IMR-90 (cell line): ENCODE measurements at places on chromosomes 13 and 19. TPM values are rescaled to one million over a fixed set of nuclear protein-coding genes. Genes with fewer than 3 reads are reported as not detected.

DNA sequence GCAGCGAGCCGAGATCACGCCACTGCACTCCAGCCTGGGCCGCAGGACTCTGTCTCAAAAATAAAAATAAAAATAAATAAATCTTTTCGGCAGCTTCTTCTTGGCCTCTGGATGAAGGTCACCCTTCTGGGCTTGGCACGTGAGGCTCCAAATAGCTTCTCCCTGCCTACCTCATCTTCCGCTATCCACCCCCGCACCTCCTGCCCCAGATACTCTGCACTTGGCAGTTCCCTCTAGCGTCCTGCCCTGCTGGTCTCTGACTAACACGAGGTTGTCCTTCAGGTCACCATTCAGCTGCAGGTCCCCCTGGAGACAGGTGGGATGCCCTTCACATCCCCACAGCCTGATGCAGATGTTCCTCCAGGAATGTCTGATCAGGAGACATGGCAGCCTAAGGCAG, 8.5 kb upstream of the CCL25 start:
- no peaks in the 10 kb centered on the region for H3K4me1 ChIP-seq
- H3K27ac ChIP-seq: no peak overlapping the region
- DNase-seq: no peak
- peaks cover 6% of the 10 kb centered on the region; the same call in 1 of the 2 replicates for H3K27me3 ChIP-seq
- H3K4me3 ChIP-seq: no peak overlapping the region

- peaks cover 9% of the 10 kb centered on the region for H3K27me3 ChIP-seq
- H3K4me3 ChIP-seq: no peak overlapping the region
- H3K4me1 ChIP-seq: no peaks in the 10 kb centered on the region
- DNase-seq: no peak
- H3K27ac ChIP-seq: no peak overlapping the region
Measured at GRCh38 chr19:51713319-51714285, 10.2 kb downstream of the HAS1 start.

The WDR87 gene
- not detected in 2 replicates for total RNA-seq

DNA sequence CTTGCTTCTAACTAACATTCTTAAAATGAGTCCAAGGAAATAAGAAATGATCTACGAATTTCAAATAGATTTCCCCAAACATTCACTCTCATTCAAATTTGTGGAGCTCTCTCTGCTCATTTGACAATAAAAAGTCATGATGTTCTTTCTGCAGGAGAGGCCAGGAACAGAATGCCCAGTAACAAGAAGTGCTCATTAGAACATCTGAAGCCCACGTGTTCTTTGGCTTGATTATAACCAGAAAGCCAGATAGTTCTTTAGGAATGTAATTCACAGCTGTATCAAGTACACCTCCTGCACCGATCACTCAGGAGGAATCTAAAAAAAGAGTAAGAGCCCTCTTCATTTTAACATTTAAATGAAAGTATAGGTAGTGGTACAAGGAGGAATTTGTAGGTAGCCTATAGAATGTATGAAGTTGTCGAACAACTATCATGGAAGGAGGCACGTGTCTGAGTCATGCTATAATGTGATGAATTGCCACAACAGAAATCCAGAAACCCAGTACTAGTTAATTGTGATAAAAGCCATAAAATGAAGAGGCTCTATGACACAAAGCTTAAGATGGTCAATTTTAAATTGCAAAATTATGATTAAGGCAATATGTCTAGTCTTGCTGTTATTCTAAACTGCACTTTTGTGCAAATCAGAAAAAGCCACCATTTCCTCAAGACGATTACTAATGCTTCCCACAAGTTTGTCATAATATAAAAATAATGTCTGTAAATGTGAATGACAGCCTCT, 12.8 kb downstream of the MEDAG start:
- H3K36me3 ChIP-seq: no peaks in the 10 kb centered on the region
- no peak for DNase-seq
- no peaks in the 10 kb centered on the region for H3K4me1 ChIP-seq
- peaks cover 3% of the 10 kb centered on the region; the same call in 1 of the 2 replicates for H3K27me3 ChIP-seq
- H3K4me3 ChIP-seq: no peak overlapping the region

- no peak overlapping the region for H3K27ac ChIP-seq
- no peak overlapping the region for H3K4me3 ChIP-seq
- peaks cover 8% of the 10 kb centered on the region; the same call in 1 of the 2 replicates for H3K4me1 ChIP-seq
Measured at GRCh38 chr13:110640591-110641029, 25.3 kb downstream of the NAXD start.

GRCh38 chr13:23086968-23087623, 93.7 kb upstream of the SGCG start:
- DNase-seq: no peak
- H3K36me3 ChIP-seq: no peaks in the 10 kb centered on the region
- peaks cover under 1% of the 10 kb centered on the region; the same call in 1 of the 2 replicates for H3K4me1 ChIP-seq
- H3K4me3 ChIP-seq: no peak overlapping the region
- H3K27ac ChIP-seq: no peak overlapping the region

GRCh38 chr13:37138926-37139325, 33.5 kb upstream of the CSNK1A1L start:
- H3K4me3 ChIP-seq: no peak overlapping the region
- H3K27me3 ChIP-seq: no peaks in the 10 kb centered on the region
- H3K36me3 ChIP-seq: no peaks in the 10 kb centered on the region
- no peak overlapping the region for H3K27ac ChIP-seq

- H3K4me3 ChIP-seq: peak overlapping the region; percentile 30
- peaks cover 14% of the 10 kb centered on the region for H3K4me1 ChIP-seq
- DNase-seq: peak; percentile 81
- no peaks in the 10 kb centered on the region for H3K27me3 ChIP-seq
- no peaks in the 10 kb centered on the region for H3K36me3 ChIP-seq
- no peak overlapping the region for H3K27ac ChIP-seq
Measured at GRCh38 chr19:2016041-2016807, 710 bp upstream of the BTBD2 start.

DNA sequence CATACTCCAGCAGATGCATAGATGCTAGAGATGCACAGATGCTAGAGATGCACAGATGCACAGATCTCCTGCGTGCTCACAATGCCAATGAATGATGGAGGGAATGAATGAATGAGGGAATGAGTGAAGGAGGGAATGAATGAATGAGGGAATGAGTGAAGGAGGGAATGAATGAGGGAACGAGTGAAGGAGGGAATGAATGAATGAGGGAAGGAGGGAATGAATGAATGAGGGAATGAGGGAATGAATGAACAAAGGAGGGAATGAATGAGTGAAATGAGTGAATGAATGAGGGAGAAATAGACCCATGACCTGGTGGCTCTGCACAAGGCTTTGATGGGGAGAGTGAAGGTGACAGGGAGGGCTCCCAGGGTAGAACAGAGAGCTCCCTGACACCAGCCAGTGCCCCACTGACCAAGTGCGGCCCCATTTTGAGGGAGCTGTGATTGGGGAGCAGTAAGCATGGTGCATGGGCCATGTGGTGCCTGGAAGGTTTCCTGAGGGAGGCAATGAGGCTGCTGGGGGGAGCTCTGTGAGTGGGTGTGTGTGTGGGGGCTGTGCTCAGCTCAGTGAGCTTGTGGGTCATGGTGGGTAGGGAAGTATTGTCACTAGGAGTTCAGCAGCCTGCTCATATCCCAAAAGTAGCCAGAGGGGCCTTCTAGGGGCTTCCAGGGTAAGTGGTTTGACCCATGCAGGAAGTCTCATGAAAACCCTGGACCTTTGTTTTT, 12.7 kb downstream of the SLC27A1 start:
- H3K4me3 ChIP-seq: no peak overlapping the region
- DNase-seq: no peak
- no peaks in the 10 kb centered on the region for H3K27me3 ChIP-seq
- no peak overlapping the region for H3K27ac ChIP-seq
- H3K36me3 ChIP-seq: peaks cover 6% of the 10 kb centered on the region

The PALM3 gene
- total RNA-seq: under 0.01 and 0.18 TPM in 2 replicates

DNA sequence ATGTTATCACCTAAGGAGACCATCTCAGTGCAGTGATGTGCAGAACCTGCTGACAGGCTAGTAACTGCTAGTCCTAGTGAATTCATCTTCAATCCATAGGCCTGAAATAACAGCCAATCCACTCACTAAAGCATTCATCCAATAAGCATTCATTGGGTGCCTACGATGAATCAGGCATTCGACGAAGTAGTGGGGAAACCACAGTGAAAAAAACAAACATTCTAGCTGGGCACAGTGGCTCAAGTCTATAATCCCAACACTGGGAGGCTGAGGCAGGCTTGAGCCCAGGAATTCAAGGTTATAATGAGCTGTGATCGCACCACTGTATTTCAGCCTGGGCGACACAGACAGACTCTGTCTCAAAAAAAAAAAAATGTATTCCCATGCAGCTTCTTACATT, 135.6 kb downstream of the RNF17 start:
- no peak overlapping the region for H3K4me3 ChIP-seq
- H3K27ac ChIP-seq: no peak overlapping the region
- no peaks in the 10 kb centered on the region for H3K27me3 ChIP-seq
- peak; percentile 57 for DNase-seq
- H3K4me1 ChIP-seq: no peaks in the 10 kb centered on the region
- peaks cover 7% of the 10 kb centered on the region for H3K36me3 ChIP-seq

GRCh38 chr13:66673401-66673800, 556.7 kb downstream of the PCDH9 start:
- peak; percentile 42 for DNase-seq
- no peak overlapping the region for H3K4me3 ChIP-seq
- H3K4me1 ChIP-seq: no peaks in the 10 kb centered on the region
- no peaks in the 10 kb centered on the region for H3K27me3 ChIP-seq

- DNase-seq: peak; percentile 35
- H3K4me3 ChIP-seq: no peak overlapping the region
- H3K27ac ChIP-seq: no peak overlapping the region
- no peaks in the 10 kb centered on the region for H3K27me3 ChIP-seq
- H3K36me3 ChIP-seq: peaks cover 2% of the 10 kb centered on the region
Measured at GRCh38 chr13:19681517-19681916, 48.1 kb downstream of the MPHOSPH8 start.

DNA sequence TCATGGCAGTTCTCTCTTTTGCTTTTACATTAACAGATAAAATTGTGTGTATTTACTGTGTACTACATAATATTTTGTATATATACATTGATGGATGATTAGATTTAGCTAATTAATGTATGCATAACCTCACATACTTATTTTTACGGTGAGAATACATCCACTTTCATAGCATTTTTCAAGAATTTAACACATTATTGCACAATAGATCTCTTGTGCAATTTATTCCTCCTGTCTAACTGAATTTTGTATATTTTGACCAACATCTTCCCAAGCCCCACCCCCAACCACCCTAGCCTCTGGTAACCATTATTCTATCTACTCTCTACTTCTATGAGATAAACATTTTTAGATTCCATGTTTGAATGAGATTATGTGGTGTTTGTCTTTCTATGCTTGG, 194.7 kb downstream of the RBM26 start:
- DNase-seq: no peak
- H3K36me3 ChIP-seq: no peaks in the 10 kb centered on the region
- H3K4me1 ChIP-seq: no peaks in the 10 kb centered on the region
- no peak overlapping the region for H3K27ac ChIP-seq
- no peaks in the 10 kb centered on the region for H3K27me3 ChIP-seq

DNA sequence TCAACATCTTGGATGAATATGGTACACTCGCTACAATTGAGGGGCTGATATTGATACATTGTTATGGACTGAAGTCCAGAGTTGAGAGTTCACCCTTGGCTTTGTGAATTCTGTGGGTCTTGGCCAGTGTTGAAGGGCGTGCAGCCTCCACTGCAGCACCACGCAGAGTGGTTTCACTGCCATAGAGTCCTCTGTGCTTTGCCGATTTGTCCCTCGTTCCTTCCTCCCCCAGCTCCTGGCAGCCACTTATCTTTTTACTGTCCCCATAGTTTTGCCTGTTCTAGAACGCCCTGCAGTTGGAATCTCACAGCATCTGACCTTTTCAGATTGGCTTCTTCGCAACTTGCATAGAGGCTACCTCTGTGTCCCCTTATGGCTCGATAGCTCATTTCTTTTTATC, 57.3 kb upstream of the IRS2 start:
- peaks cover 2% of the 10 kb centered on the region; the same call in 1 of the 2 replicates for H3K27me3 ChIP-seq
- DNase-seq: no peak
- no peak overlapping the region for H3K27ac ChIP-seq
- peaks cover 8% of the 10 kb centered on the region for H3K4me1 ChIP-seq
- no peak overlapping the region for H3K4me3 ChIP-seq
- H3K36me3 ChIP-seq: no peaks in the 10 kb centered on the region

DNA sequence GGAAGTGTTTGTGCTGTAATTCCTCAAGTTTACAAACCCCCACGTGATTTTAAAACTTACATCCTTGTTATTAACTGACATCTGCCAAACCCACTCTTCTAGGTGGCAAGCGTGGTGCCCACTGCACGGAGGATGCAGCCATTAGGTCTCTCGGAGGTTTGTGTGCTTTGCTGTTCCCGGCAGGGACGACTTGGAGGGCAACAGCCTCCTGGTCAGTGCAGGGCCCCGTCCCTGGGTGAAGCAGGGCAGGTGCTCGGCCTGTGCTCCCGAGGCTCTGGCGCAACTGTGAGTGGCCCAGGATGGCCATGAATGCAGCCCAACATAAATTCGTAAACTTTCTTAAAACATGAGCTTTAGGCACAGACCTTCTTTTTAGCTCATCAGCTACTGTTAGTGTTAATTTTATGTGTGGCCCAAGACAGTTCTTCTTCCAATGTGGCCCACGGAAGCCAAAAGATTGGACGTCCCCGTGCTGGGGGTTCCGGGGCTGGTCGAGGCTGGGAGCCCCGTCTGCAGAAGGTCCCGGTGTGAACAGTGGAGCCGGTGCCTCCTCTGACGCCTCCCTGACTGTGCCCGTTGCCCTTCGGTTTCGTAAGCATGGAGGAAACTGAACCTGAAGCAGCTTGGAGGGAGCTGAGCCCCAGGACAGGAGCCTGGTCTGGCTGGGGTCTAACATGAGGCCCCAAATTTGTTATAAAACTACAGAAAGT, 11.9 kb downstream of the GAS6 start:
- DNase-seq: no peak
- no peaks in the 10 kb centered on the region for H3K27me3 ChIP-seq
- no peak overlapping the region for H3K27ac ChIP-seq
- peaks cover 28% of the 10 kb centered on the region for H3K36me3 ChIP-seq

The TMEM255B gene
- total RNA-seq: 0.36 and 0.83 TPM in 2 replicates

GRCh38 chr19:46303322-46303690, 6.5 kb downstream of the HIF3A start:
- no peak for DNase-seq
- peaks cover 23% of the 10 kb centered on the region for H3K27me3 ChIP-seq
- H3K36me3 ChIP-seq: no peaks in the 10 kb centered on the region
- peaks cover 6% of the 10 kb centered on the region; the same call in 1 of the 2 replicates for H3K4me1 ChIP-seq
- no peak overlapping the region for H3K4me3 ChIP-seq
- no peak overlapping the region for H3K27ac ChIP-seq

The IGFL1 gene
- not detected in 2 replicates for total RNA-seq

The SPART gene
- 86.4 and 110 TPM in 2 replicates for total RNA-seq

The KIR3DL1 gene
- not detected in 2 replicates for total RNA-seq
